Glomerular endothelial cell (primary cell): ENCODE measurements at places on chromosomes 1 and 21. TPM values are rescaled to one million over a fixed set of nuclear protein-coding genes. Genes with fewer than 3 reads are reported as not detected.

ANGPTL3 gene
- not detected in 2 replicates for total RNA-seq

BEND5 gene
- total RNA-seq: 0.12 and 0.29 TPM in 2 replicates

TLR5 gene
- total RNA-seq: 0.19 and 0.53 TPM in 2 replicates

NUAK2 gene
- total RNA-seq: 14.4 and 17.7 TPM in 2 replicates

LZIC gene
- 16.9 and 24.3 TPM in 2 replicates for total RNA-seq

NTMT2 gene
- total RNA-seq: not detected in 2 replicates

ALX3 gene
- total RNA-seq: not detected in 2 replicates

DNA sequence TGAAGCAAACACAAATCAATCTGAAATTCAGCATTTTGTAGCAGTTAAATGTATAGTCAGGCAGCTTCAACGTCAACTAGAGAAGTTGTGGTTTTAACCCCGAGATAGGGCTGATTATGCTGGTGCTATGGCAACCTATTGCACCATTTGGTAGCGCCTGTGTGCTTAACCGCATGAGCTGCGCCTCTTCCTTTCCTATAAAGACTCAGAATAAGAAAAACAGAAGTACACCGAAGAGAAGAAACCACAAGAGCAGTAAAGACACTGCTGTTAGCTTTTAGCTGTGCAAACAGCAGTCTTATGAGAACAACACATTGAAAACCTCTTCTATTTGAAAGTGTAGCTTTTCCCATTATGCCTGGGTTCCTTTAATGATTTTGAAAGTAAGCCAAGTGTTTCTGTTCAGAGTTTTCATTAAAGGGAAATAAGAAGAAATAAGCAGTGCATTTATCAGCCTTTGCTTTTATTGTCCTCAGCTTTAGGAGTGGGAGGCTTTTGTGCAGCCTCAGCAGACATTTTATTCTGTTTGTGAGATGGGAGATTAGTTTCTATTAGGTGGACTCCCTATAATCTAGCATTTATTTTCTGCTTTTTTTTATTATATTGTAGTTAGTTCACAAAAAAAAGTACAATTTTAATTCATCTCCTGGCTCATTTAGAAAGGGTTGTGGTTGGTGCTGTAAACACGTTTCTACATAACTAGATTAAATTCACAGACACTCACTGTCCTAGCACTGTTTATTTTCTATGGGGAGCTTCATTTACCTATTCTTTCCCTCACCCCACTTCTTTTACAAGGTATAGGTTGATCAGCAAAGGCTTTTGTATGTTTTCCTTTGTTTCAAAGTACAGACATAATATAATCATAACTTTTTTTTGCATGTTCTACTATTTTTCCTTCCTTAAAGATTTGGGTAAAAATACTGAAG, 43.3 kb downstream of the PTPRC start:
- peak; percentile 58 for DNase-seq

DNA sequence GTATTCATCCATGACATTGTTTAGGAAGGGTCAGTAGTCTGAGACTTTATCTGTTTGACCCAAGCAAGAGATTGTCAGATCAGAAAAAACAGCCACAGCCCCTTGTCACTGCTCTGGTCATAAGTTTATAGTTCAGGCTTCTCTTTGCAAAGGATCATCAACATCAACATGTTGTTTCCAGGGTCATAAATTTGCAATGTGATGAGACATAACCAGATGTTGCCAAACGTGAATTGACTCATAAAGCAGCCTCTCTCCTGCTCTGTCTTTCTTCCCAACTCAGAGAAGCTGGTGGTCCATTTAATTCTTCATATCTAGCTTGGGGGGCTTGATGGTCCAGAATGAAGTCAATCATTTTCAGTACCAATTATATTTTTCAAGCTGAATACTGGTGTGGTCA, 507.2 kb upstream of the PBX1 start:
- no peak for DNase-seq

- DNase-seq: no peak
These were observed 6.5 kb upstream of the FTCD start for GRCh38 chr21:46161633-46162592.

DNA sequence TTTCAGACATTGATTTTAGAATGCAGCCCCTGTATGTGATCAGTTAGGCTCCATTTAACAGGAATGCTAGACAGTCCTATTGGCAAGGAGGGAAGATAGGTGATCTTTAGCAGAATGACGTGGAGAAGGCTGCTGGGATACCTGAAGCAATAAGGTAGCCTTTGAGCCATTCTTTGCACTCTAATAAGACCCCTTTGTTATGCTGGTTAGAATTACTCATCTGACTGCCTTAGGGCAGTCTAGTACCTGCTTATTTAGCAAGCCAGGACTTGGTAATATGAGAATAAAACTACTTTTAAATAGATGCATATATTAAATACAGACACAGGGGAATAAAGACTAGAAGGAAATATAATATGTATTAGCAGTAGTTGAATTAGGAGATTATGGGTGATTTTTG, 29.1 kb downstream of the NGF start:
- DNase-seq: no peak

DNA sequence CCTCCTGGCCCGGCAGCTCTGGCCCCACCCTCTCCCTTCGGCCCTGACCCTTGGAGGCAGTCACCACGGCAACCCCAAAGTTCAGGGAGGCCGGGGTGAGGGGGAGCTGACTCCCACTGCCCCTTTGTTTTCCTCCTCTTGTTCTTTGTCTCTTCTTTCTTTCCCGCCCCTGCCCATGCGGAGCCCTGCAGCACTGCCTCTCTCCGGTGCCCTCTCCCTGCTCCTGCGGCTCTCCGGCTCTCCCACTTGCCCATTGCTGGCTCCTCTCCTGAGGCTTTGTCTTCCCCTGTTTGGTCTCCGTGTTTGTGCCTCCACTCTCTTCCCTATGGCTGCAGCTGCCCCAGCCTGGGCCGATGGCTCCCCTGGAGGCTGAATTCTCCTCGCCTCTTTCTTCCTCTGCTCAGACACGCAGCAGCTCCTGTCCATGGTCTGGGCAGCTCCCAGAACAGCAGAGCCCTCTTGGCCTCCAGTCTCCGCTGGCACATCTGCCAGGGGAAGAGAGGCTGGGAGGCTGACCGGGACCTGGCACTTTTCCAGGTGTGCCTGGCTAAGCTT, 5.8 kb downstream of the CELSR2 start:
- no peak for DNase-seq

- no peak for DNase-seq
These were observed 38.3 kb downstream of the NCF2 start for GRCh38 chr1:183551924-183552323.

GRCh38 chr1:237166086-237166485, 124.1 kb downstream of the RYR2 start:
- DNase-seq: no peak

GRCh38 chr1:186782791-186783190, 46.0 kb upstream of the PLA2G4A start:
- DNase-seq: no peak

DNA sequence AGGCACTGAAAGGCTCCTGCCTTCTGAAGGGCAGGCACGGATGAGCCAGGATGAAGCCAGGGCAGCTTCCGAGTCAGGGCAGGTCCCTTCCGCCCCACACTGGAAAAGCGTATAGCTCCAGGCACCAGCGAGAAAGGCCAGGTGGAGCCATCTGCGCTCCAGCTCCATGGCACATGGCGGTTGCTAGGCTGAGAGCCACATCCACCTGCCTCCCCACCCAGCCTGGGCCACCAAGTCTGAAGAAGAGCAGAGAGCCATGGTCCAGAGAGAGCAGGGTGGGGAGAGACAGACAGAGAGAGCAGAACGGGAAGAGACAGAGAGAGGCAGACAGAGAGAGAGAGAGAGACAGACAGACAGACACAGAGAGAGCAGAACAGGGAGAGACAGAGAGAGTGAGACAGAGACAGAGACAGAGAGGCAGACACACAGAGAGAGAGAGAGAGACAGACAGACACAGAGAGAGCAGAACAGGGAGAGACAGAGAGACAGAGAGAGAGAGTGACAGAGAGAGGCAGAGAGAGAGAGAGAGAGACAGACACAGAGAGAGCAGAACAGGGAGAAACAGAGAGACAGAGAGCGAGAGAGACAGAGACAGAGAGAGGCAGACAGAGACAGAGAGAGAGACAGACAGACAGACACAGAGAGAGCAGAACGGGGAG, 5.2 kb downstream of the FNDC10 start:
- no peak for DNase-seq

GRCh38 chr1:19484338-19484797, 971 bp downstream of the CAPZB start:
- no peak for DNase-seq

DNA sequence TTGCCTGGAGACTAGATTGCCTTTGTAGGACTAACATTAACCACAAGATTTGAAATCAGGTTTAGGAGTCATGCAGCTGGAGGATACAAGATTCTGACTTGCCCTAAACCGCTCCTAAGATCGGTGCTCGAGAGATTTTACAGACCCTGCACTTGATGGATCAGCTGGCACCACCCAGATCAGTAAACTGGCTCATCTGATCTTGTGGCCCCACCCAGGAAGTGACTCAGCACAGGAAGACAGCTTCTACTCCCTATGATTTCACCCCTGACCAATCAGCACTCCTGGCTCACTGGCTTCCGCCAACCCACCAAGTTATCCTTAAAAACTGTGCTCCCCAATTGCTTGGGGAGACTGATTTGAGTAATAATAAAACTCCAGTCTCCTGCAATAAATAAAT, 876 bp upstream of the CATSPERE start:
- no peak for DNase-seq

GRCh38 chr1:145824499-145824842, 471 bp downstream of the POLR3C start:
- DNase-seq: no peak

DNA sequence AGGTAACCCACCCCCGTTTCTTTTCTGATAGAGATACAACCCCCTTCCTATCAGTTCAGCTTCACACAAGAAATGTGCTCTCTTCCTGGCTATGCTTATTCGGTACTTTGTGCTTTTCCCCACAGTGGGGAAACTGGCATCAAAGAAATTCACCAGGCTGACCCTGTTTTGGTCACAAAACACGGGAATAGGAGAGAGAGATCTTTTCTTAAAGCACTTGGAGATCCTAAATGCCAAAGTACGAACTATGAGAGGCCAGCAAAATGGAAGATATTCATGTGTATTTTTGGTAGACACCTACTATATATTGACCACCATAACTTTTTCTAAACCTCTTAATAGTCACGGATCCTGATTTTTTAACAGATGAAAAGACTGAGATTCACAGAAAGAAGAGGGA, 30.0 kb downstream of the SLC30A10 start:
- no peak for DNase-seq
